ENCODE measurements at places on chromosomes 16 and 17.

DNA sequence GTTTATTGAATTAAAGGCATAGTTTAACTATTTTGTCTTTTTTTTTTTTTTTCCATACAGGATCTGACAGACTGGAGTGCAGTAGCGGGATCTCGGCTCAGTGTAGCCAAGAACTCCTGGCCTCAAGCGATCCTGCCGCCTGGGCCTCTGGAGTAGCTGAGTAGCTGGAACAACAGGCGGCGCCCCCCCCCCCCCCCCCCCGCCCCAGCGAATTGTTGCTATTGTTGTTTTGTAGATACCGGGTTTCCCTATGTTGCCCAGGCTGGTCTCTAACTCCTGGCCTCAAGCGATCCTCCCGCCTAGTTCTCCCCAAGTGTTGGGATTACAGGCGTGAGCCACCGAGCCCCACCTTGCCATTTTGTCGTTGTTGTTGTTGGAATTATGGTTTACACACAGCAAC, 1.3 kb upstream of the CENPV start:
- DNase-seq, result no peak

DNA sequence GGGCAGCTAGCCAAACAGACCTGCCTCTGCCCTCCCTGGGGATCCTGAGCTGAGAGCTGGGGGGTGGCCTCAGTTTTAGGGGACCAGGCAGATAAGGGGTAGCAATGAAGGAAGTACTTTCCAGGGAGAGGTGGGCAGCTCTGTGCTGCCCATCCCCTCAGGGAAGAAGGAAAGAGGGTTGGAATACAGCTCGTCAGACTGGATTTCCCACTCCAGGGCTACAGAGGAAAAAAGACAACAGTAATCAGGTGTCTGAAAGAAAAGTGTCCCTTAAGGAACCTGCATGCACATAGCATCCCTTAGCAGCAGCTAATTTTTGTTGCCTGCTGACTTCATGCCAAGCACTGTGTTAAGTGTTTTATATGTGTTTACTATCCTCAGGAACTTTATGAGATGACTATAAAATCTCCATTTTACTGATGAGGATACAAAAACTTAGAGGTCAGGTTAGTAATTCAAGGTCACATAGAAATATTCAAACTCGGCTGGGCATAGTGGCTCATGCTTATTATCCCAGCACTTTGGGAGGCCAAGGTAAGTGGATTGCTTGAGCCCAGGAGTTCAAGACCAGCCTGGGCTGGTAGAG, 3.2 kb upstream of the MRPL58 start:
- no peak for DNase-seq

DNA sequence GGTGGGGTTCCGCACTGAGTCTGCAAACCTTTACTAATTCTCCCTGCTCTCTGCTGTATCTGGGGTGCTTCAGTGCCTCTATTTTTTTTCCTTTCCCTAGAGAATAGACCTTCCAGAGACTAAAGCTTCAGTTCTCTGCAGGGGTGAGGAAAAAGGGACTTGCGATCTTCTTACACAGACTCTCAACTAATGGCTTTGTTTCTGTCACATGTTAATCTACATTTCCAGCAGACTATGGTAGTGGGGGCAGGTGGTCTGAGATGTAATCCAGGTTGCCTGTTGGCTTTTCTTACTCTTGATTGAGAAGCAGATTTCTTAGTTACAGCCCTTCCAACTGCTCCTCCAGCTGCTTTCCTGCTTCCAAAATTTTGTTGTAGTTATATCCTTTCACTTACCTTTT, 229.0 kb upstream of the NLRP1 start:
- no peak for DNase-seq

GRCh38 chr17:56392321-56392720, 201.2 kb upstream of the NOG start:
- DNase-seq, result no peak

GRCh38 chr16:2520784-2521531, 787 bp downstream of the AMDHD2 start:
- no peak for DNase-seq

- DNase-seq, result no peak
Measured at GRCh38 chr16:411576-412265, 10.0 kb downstream of the DECR2 start.

GRCh38 chr17:81647640-81648012, 8.7 kb downstream of the PDE6G start:
- no peak for DNase-seq

GRCh38 chr17:67246403-67246652, 1.3 kb upstream of the HELZ start:
- no peak for DNase-seq

- no peak for DNase-seq
Measured at GRCh38 chr17:17454276-17454675, 22.5 kb upstream of the MED9 start.

DNA sequence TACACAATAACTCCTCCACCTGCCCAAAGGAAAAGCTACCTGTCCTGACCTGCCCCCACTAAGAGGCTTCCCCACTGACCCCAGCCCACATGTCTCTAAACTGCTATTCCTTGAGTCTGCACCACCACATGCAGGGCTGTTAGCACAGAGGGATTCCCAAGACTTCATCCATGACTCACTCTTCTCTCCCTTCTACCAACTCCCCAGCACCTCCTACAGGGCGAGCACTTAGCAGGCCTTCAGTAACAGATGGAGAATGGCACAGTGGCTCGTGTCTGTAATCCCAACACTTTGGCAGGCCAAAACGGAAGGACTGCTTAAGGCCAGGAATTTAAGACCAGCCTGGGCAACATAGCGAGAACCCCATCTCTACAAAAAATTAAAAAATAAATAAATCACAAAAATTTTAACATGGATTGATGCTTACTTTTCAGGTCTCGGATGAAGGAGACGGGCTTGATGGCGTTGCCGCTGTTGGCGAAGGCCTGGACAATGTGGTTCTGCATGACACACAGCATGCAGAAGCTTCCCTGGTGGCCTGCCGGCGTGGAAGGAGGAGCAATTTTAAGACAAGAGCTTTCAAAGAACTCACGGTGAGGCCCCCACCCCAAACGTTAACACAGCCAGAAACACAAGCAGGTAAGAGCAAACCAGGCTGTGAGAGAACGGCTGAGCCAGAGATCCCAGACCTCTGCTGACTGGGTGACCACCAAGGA, 12.0 kb downstream of the USP36 start:
- no peak for DNase-seq
